ENCODE measurements at places on chromosomes 16 and 17.
A peak's percentile ranks its signal among the peaks of the same experiment; 100 is the strongest.

- no peak for DNase-seq
These were observed 423.0 kb upstream of the PSMD7 start for GRCh38 chr16:73873643-73874042.

DNA sequence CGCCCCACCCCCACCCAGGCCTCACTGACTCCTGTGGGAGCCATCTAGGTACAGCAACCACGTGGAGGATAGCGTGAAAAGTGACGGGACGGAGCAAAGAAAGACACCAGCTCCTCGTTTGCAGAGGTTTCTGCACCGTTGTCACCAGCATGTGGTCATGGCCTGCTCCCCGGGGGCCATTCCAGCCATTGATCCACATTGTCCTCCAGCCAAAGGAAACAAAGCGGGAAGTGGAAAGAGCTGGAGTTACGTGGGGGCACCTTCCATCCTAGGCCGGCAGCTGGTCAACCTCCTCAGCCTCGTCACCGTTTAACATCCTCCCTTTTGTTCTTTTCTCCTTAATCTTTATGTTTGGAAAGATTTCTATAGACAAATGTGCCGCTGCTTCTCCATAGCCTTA, 153.7 kb downstream of the RPTOR start:
- DNase-seq: no peak

GRCh38 chr16:3095869-3096268, 3.2 kb downstream of the ZSCAN10 start:
- DNase-seq: no peak

GRCh38 chr17:68161644-68162428, 86.0 kb upstream of the AMZ2 start:
- no peak for DNase-seq

GRCh38 chr16:63289834-63290460, 1253.7 kb upstream of the CDH8 start:
- peak; percentile 1 for DNase-seq

DNA sequence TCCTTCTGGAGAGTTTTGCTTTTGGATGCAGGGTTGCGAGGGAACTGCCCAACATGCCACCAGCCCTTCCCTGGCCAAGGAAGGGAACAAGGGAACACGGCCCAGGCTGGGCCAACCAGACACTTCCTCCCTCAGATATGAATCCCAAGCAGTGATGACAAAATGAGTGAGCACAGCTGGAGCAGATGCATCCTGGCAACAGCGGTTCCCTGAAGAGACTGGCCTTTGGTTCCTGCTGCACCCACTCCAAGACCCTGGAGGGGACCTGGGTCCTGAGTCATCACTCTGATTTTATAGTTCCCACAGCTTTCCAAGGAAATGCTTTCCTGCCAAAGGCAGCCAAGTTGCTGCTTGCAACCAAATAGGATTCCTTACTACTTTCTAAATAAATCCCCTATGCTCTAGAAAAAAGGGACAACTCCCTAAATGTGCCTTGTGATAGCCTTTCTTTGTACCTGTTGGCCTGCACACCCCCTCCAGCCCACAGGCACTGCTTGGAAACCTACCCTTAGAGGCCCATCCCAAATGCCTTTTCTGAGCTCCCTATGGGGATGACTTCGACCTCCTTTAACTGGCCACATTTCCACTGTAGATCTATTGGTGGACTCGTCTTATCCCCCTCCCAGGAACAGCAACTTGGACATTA, 5.3 kb downstream of the ST3GAL2 start:
- peak; percentile 72 for DNase-seq

DNA sequence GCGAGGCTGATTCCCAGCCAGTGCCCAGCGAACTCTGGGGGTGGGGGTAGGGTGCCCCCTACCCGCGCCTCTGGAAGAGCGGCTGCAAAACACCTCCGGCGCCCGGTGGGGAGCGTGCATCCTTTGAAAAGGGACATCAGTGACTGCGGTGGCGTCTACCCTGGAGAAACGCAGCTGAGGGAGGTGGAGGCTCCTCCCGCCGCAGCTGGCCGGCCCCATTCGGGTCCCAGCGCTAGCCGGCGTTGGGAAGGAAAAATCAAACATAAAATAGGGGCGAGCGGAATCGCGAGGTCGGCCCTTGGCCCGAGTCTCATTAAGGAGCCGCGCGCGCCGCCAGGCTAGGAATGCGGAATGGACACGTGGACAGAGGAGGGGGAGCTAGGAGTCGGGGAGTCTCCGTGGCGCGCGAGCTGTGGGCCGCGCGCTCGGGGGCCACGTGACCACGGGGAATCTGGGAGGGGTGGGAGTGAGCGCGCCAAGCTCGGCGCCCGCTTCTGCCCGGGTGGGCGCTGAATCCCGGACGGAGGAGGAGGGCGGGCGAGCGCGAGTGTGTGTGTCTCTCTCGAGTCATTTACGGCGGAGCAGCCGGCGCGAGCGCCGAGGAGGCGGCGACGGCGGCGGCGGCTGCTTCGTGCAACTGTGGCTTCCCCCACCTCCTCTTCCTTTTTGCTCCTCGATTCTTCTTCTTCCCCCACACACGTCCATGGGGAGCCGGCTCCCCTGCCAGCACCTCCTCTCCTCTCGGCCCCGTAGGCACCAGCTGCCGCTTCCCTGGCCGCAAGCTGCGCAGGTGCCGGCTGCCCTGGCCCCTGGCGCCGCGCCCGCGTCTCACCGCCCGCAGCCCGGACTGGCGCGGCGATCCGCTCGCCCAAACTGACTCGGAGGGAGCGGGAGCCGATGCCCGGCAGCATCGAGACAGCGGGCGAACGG, at the start of gene TMEM132E:
Gene TMEM132E, plus strand, starts transcription at position 566 of the 930 bp plus-strand sequence. CDS start 1,495 bp downstream, outside the sequence.
- no peak for DNase-seq

DNA sequence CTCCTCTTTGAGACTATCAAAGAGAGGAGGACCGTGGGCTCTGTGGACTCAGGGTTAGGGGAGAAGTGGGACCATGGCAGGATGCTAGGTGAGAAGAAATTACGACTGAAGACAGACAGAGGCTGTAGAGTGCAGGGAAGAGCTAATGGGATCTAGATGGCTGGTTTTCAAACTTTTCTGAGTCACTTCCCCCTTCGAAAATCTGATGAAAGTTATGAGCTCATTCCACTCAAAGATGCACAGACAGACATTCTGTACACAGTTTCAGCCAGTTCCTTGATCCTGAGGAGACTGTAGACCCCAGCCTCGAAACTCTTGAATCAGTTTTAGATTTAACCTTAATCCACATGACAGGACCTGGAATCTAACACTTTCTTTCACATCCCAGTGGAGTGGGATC, 40.7 kb downstream of the RGS9 start:
- DNase-seq: peak; percentile 71

GRCh38 chr16:51508490-51509212, 357.6 kb upstream of the SALL1 start:
- no peak for DNase-seq

GRCh38 chr17:67246653-67247415, 1.8 kb upstream of the HELZ start:
- DNase-seq: peak; percentile 55

GRCh38 chr16:1054660-1055556, 17.6 kb upstream of the SSTR5 start:
- DNase-seq: peak; percentile 27

- peak; percentile 46 for DNase-seq
These were observed 13.4 kb downstream of the HSPB9 start for GRCh38 chr17:42135664-42136653.

GRCh38 chr17:32928586-32929535, 908 bp downstream of the TMEM98 start:
- DNase-seq: peak; percentile 37

DNA sequence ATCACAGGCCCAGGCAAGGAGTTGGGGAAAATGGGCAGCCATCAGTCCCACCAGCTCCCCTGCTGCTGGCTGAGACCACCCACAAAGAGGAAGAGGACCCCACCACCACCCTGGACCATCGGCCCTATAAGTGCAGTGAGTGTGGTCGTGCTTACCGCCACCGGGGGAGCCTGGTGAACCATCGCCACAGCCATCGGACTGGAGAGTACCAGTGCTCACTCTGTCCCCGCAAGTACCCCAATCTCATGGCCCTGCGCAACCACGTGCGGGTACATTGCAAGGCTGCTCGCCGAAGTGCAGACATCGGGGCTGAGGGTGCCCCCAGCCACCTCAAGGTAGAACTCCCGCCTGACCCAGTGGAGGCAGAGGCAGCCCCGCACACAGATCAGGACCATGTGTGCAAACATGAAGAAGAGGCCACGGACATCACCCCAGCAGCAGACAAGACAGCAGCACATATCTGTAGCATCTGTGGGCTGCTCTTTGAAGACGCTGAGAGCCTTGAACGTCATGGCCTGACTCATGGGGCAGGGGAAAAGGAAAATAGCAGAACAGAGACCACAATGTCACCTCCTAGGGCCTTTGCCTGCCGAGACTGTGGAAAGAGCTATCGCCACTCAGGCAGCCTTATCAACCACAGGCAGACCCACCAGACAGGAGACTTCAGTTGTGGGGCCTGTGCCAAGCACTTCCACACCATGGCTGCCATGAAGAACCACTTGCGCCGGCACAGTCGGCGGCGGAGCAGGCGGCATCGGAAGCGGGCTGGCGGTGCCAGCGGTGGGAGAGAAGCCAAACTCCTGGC, 3.6 kb downstream of the ZNF646 start:
- no peak for DNase-seq

GRCh38 chr16:5468488-5468887, 370.9 kb upstream of the EEF2KMT start:
- DNase-seq: no peak

GRCh38 chr16:13390986-13391305, 489.5 kb downstream of the SHISA9 start:
- DNase-seq: no peak
